ENCODE measurements at places on chromosomes 16 and 17.

- DNase-seq = peak; percentile 90
Observed at GRCh38 chr16:58499615-58500351, at the start of gene NDRG4. NDRG4 (plus strand) TSS chr16:58500143; CDS start chr16:58500249, 106 bp downstream.

DNA sequence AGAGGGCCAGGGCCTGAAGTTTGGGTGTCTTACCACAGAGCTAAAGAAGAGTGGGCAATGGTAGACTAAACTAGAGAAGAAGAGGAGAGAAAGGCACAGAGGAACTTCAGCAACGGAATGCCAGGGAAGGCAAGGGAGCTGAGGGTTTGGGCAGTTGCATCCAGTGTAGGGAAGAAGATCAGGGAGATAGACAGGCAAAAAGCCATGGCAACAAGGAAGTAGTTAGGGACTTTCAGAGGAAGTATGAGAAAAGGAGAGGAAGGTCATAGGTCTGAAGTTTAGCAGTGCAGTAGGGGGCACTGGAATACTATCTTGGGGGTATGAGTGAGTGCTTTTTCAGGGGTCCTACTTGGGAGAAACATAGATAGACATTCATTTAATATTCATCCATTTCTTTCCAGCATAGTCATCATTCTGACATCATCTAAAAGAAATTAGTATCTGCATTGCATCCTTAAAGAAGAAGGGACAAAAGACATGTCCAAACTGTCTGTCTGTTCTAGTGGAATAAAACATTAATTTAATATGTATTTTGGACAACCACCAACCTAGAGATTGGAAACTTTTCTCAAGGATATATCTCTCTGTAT, 2.2 kb upstream of the NF1 start:
- no peak for DNase-seq

GRCh38 chr17:48597778-48598631, 4.4 kb upstream of the HOXB5 start:
- peak; percentile 53 for DNase-seq

- no peak for DNase-seq
Observed at GRCh38 chr17:48617471-48618255, 2.6 kb upstream of the HOXB8 start.

DNA sequence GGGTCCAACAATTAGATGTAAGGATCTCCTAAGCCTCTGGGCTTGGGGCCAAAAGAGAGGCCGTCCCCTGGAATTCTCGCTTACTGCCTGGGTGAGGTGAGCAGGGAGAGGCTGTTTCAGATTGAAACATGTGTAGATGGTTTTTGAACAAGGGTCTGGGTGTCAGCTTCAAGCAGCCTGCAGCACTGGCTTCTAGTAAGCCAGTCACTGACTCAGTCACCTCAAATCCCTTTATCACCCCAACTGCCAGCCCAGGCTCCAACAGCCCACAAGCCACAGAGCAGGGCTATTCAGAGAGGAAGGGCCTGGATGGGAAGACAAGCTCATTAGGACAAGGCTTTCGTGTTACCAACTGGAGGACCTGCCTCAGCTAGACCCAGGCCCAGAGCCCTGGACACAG, 180.2 kb downstream of the CCT6B start:
- no peak for DNase-seq

GRCh38 chr16:15605839-15606517, 37.0 kb downstream of the MARF1 start:
- DNase-seq = no peak

DNA sequence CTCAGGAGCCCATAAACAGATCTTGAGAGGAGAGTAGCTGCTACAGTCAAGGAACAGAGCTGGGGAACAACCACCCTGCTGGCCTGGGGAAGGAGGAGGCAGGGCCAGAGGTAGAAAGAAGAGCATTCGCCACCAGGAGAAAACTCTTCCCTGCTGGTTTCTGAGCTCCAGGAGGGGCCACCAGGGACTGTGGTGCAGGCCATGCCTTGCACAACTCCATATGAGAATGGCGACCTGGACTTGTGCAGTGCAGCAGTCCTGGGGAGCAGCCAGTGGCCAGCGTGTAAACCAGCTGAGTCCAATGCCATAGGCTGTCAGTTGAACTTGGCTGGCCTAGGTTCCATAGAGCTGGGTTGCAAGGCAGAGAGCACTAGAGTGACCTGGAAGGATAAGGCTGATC, 11.6 kb downstream of the SLC13A2 start:
- no peak for DNase-seq

DNA sequence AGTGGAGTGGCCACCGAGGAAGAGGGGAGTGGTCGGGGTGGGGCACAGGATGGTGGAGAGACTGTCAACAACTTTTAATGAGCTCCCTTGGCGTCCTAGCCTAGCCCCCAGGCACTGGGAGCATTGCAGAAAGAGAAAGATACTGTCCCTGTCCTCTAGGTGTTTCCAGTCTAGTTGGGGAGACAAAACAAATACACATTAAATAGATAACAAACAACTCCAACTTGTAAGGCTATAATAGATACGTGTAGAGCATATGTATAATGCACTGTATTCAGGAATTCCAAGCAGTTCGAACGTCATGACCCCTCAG, 435 bp upstream of the UBE2O start:
- DNase-seq = no peak

- no peak for DNase-seq
Observed at GRCh38 chr17:34413443-34414119, 50.5 kb upstream of the CCL1 start.

DNA sequence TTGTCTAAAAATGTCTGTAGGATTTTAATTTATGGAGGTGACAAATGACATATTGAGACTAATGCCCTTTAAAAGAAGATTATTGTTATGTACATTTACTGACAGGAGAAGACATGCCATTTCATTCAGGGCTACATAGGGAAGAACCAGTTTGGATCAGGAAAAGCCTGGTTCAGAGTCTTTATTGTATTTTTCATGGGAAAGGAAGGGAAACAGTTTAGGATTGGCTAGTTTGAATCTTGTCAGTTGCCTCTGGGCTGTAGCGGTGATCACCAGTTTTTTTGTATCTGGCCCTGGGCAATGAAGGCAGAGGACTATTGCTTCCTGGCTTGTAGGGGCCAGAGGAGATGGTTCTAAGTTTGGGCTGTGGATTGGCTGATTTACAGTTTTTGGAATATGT, 31.8 kb downstream of the NSRP1 start:
- no peak for DNase-seq

GRCh38 chr17:17447264-17447663, 29.5 kb upstream of the MED9 start:
- DNase-seq = no peak

DNA sequence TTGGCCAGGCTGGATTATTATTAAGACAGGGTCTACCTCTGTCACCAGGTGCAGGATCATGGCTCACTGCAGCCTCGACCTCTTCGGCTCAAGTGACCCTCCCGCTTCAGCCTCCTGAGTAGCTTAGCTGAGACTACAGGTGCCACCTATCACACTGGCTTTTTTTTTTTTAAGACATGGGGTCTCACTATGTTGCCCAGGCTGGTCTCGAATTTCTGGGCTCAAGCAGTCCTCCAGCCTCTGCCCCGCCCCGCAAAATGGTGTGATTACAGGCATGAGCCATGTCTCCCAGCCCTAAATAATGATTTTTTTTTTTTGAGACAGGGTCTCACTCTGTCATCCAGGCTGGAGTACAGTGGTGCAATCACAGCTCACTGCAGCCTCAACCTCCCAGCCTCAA, 5.8 kb downstream of the OVCA2 start:
- no peak for DNase-seq

GRCh38 chr17:82802075-82802780, 37.6 kb downstream of the ZNF750 start:
- DNase-seq = no peak

GRCh38 chr16:55482056-55482455, 3.1 kb downstream of the MMP2 start:
- DNase-seq = no peak

GRCh38 chr16:14002416-14002990, 68.6 kb upstream of the MRTFB start:
- no peak for DNase-seq

DNA sequence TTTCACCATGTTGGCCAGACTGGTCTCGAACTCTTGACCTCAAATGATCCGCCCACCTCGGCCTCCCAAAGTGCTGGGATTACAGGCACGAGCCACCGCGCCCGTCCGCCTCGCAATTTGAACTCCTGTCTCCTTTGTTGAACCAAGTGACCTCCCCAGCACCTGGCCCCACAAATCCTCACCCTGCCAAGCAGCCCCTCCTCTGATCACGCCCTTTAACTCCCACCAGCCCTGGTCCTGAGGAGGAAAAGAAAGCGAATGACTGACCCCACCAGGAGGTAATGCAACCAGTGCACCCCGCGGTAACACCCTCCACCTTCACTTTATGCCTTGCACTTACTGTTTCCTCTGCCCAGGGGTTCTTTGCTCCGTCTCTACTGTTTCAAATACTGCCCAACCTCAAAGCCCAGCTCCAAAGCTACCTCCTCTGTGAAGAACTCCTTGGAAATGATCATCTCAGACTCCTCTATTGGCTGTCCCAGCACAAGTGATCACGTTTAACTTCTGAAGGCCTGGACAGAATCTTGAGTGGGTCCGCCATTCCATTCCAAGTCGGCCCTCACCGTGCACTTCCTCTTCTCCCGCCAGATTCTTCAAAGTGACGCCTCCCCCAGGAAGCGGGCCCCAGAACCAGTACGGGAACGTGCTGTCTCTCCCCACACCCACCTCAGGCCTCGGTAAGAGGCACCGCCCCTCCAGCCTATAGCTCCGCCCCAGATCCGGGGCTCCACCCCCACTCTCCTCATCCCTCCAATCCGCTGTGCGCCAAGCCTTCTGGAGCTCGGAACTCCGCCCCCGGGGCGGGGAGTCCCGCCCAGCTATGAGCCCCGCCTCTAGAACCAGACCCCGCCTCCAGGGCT, 4.4 kb downstream of the CD19 start:
- DNase-seq = peak; percentile 96

DNA sequence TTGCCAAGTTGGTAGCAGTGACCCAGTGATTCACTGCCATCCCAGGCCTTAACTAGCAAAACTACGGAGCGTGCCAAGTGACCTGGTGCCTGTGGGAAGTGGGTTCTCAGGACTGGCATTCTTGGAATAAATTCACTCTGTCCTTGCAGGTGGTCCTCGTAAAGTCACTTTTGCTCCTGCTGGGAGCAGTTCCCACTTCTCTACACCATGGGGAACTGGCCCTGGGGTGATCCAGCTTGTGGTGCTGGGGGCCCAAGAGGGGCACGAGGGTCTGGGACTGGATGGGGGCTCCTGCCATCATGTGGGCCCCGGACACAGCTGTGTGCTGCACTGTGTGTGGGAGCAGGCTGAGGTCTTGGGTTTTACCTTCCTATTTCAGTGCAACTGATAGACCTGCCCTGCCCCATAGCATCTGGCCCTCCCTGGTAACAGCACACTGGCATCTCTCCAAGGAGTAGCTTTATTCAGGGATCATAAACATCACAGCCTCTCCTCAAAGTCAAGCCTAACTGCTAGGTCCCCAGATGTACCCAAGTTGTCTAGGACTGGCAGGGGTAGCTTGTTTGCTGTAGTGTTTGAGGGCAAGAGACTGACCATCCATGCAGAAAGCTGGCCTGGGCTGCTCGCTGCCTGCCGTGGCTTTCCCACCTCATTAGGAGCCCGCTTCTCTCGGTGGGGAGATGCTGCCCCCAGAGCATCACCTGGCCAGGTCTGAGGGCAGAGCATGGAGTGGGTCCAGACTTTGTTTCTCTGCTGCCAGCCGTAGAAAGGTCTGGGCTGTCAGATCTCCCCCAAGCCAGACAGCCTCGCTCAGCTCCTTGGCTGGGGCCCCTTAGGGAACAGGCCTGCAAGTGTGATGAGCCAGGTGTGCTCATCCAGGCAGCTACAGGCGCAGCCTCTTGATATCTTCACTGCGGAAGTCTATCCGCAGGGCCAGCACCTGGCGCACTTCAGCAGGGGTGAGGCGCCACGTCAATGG, 26.0 kb downstream of the FCSK start:
- no peak for DNase-seq

- DNase-seq = peak; percentile 36
Observed at GRCh38 chr16:77856438-77857160, 68.2 kb downstream of the VAT1L start.

DNA sequence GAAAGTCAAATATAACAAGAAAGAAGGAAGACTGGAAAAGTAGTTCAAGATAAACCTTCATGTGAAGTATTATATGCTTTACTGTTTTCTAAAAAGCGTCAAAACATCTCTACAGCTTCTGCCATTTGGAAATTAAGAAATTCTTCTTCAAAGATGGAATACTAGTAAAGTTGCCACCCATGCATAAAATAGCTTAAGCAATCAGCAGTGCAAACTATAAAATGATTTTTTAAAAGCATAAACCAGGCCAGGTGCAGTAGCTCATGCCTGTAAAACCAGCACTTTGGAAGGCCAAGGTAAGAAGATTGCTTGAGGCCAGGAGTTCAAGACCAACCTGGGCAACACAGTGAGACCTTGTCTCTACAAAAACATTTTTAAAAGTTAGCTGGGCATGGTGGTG, 68.2 kb downstream of the USP32 start:
- DNase-seq = no peak

DNA sequence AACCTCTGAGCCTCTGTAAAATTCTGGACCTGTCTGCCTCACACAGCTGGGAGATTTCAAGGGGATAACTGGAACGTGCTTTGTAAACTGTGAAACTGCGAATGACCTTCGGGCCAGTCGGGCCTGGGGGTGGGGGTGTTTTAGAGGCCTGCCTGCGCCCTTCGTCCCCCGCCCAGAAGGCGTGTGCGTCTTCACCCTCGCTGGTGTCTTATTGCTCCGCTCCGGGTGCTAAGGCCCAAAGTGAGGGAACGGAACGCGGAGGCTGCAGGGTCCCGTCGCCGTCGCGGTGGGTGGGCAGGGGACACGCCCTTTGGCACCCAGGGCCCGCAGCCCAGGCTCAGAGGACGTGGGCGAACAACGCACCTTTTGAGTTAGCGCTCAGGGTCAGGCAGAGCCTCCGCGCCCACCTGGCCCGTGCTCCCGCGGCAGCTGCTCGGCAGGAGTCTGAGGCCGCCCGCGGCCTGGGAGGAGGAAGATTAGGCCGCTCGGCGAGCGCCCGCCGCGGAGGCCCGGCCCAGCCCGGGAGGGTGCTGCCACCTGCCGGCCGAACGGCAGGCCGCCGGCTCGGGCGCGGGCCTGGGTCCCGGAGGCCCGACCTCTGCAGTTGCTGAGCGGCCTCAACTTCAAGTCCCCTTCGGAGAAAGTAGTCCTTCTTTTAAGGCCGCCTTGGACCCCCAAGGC, 29.7 kb downstream of the DCAKD start:
- peak; percentile 96 for DNase-seq

DNA sequence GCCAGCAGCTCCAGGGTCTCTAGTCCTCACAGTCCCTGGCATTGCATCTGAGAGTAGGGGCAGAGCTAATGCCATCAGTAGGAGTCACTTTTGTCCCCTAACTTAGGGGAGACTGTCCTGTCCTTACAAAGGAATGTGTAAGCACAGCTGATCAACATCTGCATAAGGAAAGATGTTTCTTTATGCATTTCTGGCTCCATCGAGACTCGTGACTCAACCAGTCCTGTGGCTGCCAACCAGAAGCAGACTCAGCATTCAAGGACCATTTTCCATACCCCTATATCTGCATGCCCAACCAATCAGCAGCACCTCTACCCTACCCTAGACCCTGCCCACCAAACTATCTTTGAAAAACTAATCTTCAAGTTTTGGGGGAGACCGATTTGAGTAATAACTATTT, 8.2 kb upstream of the MPP2 start:
- no peak for DNase-seq

- DNase-seq = no peak
Observed at GRCh38 chr16:77679901-77680300, 42.4 kb upstream of the NUDT7 start.

- DNase-seq = no peak
Observed at GRCh38 chr17:74194682-74195081, 8.8 kb upstream of the RPL38 start.

All from iPS-NIHi11 (cell line).